ENCODE measurements at places on chromosomes 16 and 17.
A peak's percentile ranks its signal among the peaks of the same experiment; 100 is the strongest.

DNA sequence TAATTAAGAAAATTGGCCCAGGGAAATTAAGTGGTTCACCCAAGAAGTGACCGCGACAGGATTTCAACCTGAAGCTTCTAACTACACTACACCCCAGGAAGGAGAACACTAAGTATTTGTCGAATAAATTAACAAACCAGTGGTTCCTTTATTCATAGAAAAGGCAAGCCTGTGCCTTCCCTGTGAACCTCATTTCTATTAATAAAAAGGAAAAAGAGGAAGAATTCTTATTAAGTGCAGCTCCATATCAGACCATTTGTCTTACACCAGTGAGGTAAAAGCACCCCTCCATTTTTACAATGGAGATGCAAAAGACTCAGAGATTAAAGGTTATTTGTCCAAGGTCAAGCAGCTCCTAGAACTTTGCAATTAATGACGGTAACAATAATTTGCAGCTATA is 1.7 kb downstream of the COPS3 start:
- DNase-seq: no peak

DNA sequence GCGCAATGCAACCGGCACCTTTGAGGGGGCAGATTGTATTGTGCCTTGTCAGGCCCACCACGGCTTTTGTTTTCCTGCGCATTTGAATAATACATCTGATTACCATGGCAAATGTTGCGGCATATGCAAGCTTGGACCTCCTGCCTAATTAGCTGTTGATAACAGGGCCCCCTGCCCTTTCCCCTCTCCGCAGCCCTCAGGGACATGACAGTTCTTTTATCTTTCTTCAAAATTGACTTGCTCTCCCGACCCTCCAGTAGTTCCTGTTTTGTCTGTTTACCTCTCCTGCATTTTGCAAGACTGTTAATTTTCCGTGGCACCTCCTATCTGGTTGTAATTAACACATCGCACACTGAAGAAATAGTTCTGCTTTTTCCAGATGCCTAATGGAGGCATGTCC is 86.8 kb downstream of the RBFOX1 start:
- no peak for DNase-seq

GRCh38 chr17:45235416-45236281 is 14.0 kb downstream of the FMNL1 start:
- peak; percentile 68 for DNase-seq

GRCh38 chr16:72427051-72427782 is 255.3 kb upstream of the PMFBP1 start:
- no peak for DNase-seq

DNA sequence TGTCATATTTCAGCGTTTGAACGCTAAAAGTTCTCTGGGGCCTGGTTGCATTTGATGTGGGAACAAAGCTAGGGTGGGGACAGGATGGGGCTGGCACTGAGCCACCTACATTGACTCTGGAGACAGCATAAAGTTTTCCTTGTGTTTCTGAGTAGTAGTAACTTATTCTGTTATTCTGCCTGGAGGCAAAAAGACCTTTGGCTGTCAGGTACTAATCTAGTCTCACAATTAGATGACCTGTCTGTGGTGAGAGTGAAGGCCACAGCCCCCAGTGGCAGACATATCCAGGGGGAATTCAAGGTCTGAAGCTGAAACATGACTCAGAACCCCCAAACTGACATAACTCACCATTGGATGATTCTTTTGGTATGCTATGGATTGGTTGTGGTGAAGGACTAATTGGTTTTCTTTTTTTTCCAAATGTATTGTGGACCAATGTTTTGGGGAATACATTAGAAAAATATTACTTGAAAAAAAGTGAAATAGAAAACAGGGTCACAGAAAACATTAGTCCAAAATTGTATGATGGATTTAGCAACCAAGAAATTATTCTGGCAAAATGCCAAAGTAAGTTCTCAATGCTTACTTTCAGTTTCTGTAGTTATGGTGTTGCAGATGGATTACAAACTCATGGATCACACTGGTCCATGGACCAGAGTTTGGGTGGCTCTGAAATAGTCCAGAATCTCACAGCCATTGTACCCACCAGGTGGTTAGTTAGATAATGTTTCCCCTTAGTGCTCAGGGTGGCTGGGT is 10.5 kb upstream of the SALL1 start:
- no peak for DNase-seq

DNA sequence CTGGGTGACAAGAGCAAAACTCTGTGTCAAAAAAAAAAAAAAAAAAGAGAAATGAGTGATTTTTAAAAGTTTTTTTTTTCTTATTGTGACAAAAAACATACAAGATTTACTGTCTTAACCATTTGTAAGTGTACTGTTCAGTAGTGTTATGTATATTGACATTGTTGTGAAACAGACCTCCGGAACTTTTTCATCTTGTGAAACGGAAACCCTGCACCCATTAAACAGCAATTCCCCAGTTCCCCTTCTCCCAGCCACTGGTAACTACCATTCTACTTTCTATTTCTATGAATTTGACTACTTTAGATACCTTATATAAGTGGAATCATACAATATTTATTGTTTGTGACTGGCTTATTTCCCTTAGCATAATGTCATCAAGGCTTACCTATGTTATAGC is 18.7 kb downstream of the DUS2 start:
- no peak for DNase-seq
